ENCODE measurements at places on chromosomes 6 and 20.

GRCh38 chr20:24478584-24478983 is 9.2 kb downstream of the SYNDIG1 start:
- no peak for DNase-seq

- no peak for DNase-seq
Observed at GRCh38 chr6:100803264-100804045, 77.7 kb downstream of the ASCC3 start.

DNA sequence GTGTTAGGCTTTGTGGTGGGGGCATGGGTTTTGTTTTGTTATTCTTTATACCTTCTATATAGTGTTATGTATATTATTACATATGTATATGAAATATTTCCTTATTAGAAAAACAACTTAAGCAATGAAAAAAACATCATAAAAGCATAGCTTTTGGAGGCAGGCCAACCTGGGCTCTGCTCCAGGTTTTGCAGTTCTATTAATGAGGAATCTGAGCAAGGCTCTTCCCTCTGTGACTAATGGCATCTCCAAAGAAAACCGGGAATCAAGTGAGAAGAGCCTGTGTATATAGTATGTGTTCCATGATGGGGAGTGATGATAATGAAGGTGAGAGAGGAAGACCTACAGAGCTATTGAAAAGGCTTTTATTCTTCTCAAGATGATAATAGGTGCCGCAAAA is 291.1 kb downstream of the CLIC5 start:
- no peak for DNase-seq

DNA sequence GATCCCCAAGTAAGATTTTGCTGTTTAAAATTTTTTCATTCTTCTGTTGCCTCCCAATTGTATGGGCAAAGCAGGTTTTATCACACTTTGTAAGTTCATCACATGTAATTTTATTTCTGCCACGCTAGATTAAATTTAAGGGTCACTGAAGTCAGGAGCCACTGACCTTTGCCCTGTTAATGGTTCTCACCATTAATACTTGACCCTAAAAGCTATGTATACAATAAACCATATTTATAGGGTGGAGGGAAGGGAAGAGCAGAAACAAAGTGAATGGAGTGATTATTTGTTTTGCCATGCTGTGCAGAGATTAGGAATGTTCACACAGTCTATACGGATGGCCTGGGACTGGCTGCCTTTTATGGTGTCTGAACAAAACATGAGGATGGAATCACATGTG is 186.7 kb downstream of the BMP2 start:
- no peak for DNase-seq

DNA sequence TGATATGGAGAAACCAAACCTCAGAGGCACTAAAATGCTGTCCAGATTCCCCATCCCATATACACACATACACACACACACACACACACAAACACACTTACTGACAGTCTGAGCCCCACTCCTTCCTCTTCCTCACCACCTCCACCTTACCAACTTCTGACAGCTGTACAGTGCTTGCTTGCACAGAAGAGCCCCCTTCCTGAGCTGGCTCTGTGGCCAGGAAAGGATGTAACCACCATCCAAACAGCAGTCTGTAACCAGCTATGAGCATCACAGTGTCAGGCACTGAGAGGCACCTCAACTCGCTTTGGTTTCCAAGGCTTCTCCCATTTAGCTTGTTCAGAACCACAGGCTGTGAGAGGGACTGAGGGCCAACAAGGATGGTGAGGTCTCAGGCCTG is 5.9 kb upstream of the C6orf136 start:
- DNase-seq: no peak

DNA sequence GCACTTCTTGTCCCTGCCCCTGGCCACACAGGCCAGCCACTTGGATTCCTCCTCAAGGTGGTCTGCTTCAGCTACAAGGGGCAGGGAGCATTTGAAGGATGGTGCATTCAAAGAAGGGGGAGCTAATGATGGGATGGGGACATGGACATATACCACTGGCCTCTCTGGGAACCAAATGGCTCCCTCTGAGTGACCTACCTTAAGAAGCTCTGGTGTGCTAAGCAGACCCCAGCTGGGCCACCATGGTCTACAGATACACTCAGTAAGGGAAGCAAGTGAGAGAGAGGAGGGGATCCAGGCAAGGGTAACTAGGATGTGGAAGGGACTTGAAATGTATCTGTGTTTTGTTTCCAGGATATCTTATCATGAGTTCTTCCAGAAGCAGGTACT is 62.4 kb downstream of the TTI1 start:
- DNase-seq: no peak

GRCh38 chr6:53962646-53963045 is 148.6 kb upstream of the MLIP start:
- DNase-seq: no peak

GRCh38 chr6:129583866-129584265 is 126.1 kb downstream of the ARHGAP18 start:
- no peak for DNase-seq

DNA sequence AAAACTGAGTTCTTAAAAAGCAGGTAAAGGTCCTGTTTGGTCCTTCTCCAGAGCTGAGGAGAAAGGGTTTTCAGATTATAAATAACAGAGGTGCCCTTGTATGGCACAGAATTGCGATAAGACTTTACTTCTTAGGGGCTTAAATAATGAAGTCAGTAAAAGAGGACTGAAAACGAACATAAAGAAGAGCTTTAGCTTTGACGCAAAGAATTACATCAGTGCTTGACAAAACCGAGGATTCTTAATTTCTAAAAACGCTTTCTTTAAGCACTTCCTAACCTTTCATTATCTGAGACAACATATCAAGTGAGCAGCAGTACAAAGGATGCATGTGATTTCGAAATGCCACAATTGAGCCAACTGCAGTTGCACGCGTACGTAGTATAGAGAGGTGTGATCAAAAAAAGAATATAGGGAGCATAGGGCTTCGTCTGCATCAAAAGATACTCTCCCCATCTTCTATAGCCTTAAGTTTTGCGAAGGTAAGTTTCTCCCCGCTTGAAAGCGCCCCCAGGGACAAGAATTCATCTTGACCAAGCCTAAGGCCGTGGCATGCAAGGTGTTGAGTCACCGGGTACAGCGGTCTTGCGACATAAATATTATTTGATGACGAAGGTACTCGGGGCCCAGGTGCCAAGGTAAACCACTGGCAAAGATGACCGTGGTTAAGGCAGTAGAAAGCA is 778 bp upstream of the LOC128125822 start:
- DNase-seq: no peak

- DNase-seq: no peak
Observed at GRCh38 chr20:19880256-19881079, 122.4 kb downstream of the RIN2 start.

Measured in activated naive CD8-positive, alpha-beta T cell treated with anti-CD3 and anti-CD28 coated beads, Interleukin-2, amount 50 U/mL, for 16 hours (primary cell).